ENCODE measurements at places on chromosomes 3 and 15.
A peak's percentile ranks its signal among the peaks of the same experiment; 100 is the strongest.

GRCh38 chr3:33791477-33792166, 6.8 kb upstream of the PDCD6IP start:
- DNase-seq: peak; percentile 96

DNA sequence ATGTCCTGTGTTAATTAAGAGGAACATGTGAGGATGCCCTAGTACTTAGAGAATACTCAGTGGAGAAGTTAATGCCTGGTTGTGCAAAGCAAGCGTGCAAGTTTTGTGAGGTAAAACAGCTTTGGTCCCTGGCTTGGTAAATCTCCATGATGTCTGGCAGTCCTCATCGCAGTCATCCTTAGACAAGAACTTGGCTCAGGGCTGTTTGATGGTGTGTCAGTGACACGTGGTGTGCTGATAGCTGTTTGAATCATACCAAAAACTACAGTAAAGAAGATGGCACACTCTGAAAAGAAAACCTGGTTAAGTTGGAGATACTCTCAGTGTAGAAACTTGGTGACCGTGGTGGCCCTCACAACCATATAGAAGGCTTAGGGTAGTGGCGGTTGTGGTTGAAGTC, 361.7 kb downstream of the FEZF2 start:
- DNase-seq: no peak

- DNase-seq: no peak
Observed at GRCh38 chr3:134883697-134884385, 88.8 kb downstream of the EPHB1 start.

DNA sequence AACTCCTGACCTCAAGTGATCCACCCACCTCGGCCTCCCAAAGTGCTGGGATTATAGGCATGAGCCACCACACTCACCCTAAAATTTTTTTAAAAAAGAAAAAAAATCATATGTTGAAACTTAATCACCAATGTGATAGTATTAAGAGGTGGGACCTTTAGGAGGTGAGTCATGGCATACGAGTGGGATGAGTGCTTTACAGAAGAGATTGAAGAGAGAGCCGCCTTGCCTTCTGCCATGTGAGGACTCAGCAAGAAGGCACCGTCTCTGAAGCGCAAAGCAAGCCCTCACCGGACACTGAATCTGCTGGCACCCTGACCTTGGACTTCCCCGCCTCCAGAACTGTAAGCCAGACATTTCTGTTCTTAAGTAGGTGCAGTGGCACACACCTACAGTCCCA, 5.5 kb downstream of the ARPIN start:
- DNase-seq: no peak

GRCh38 chr15:52540374-52541012, 11.8 kb upstream of the MYO5A start:
- no peak for DNase-seq

DNA sequence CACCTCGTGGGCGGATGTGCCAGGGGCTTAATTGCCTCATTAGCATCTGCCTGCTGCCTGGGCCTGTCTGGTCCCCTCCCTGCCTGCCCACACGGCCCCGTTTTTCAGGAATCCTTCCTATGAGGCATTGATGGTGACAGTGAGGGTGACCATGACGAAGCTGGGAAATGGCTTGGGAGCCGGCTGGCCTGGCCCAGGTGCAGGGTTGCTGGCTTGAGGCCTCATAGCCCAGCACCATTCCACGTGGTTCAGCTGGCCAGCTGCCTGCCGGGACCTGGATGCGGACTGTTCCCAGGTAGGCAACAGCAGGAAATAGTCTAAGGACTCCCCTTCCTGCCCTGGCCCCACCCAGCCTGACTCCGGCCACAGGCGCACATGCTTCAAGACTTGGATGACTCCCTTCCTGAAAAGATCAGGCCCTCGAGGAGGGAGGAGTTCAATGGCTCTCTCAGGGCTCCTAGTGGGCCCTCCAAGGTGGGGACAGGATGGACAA, 8.9 kb upstream of the DUSP7 start:
- DNase-seq: no peak

- DNase-seq: no peak
Observed at GRCh38 chr3:20230954-20231353, 44.9 kb upstream of the SGO1 start.

- no peak for DNase-seq
Observed at GRCh38 chr15:66894986-66895780, 170.2 kb upstream of the SMAD3 start.

DNA sequence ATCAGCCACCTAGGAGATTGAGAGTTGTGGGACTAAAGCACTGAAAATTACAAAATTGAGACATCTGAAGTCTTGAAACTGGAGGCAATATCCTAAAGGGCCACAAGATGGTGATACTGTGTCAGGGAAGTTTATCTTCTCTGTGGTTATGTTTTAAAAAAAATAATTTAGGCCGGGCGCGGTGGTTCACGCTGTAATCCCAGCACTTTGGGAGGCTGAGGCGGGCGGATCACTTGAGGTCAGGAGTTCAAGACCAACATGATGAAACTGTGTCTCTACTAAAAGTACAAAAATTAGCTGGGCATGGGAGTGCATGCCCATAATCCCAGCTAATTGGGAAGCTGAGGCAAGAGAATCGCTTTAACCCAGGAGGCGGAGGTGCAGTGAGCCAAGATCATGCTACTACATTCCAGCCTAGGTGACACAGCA, 17.9 kb upstream of the NIT2 start:
- peak; percentile 23 for DNase-seq

GRCh38 chr3:106247902-106248684, 379.3 kb upstream of the CBLB start:
- no peak for DNase-seq

DNA sequence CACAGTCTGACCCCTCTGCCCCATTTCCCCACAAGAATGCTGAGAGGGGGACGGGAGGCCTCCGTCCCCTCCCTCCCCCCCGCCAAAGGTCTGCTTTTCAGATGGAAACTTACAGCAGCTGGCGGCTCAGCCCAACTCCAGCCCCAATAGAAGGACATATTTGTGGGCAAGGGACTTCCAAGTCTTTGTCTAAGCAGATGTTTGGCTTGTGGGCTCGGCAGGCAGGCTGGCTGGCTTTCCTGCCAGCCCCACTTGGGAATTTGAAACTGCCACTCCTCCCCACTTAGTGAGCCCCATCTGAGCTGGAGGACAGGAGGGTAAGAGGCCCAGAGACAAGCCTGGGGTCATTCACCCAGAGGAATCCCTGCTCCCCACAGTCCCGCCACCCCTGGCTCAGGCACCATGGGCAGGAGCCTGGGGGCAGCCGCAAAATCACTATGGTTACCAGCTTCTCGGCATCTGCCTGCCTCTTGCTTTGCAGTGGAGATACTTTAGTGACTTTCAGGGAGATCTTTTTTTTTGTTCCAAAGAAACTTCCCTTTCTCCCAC, 53.6 kb downstream of the LMCD1 start:
- no peak for DNase-seq

DNA sequence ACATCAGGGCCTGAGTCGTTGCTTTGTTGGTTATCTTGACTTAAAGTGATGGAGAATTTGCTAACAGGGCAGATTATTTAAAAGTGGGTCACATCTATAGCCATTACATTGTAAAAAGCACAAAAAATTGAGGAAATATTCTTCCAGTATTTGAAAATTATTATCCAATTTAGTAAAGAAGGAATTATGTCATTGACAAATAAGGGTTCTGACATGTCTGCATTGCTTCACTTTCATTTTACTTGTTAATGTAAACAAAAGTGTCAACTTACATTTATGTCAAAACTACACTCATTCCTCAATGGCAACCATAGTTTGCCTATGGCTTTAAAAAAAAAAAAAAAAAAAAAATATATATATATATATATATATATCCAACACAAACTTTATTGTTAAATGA, 3.4 kb upstream of the PARP14 start:
- no peak for DNase-seq

DNA sequence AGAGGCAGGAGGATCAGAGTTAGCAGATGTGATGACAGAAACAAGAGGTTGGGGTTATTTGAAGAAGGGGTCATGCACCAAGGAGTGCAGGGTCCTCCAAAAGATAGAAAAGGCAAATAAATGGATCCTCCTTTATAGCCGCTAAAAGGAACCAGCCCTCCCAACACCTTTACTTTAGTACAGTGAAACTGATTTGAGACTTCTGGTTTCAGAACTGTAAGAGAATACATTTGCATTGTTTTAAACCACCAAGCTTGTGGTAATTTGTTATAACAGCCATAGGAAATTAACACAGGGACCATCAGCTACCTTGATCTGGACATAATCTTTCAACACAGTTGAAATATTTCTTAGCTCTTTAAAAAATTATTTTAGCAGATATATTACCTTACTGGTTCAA, 166.6 kb downstream of the TIGIT start:
- DNase-seq: no peak

DNA sequence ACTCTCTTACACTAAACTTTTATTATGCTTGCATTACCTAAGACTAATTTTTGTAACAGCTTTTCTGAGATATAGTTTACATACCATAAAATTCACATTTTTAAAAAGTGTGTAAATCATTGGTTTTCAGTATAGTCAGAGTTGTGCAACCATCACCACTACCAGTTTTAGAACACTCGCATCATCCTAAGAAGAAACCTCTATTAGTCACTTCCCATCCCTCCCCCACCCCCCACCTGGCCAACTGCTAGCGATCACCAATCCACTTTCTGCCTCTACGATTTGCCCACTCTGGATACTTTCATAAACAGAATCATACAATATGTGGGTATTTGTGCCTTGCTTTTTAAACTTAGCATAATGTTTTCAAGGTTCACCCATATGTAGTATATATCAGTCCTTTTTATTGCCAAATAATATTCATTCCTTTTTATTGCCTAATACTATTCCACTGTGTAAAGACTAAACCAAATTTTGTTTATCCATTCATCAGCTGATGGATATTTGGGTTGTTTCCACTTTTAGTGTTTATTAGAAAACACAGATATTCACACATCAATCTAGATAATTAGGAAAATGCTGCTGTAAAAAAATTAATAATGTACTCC, 23.0 kb downstream of the UBP1 start:
- no peak for DNase-seq

- no peak for DNase-seq
Observed at GRCh38 chr3:190024912-190025311, 95.8 kb downstream of the P3H2 start.

DNA sequence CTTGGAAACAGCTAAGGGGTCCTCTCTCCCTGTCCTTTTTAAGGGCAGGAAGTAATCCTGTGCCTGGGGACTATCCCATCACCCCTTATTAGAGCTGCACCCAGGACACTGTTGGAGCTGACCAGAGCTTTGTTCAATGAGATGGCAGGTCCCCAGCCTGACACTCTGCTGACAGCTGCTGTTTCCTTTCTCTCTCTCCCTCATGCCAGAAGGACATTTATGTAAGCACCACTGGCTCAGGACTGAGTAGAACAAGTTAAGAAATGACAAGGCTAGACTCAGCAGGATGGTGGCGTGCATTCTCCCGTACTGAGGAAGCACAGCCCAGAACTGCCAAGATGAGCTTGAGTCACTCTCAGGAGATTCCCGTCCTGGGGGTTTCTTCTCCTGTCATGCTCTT, 17.3 kb downstream of the GJD2 start:
- no peak for DNase-seq

GRCh38 chr15:82108489-82109078, 62.8 kb upstream of the MEX3B start:
- DNase-seq: no peak

DNA sequence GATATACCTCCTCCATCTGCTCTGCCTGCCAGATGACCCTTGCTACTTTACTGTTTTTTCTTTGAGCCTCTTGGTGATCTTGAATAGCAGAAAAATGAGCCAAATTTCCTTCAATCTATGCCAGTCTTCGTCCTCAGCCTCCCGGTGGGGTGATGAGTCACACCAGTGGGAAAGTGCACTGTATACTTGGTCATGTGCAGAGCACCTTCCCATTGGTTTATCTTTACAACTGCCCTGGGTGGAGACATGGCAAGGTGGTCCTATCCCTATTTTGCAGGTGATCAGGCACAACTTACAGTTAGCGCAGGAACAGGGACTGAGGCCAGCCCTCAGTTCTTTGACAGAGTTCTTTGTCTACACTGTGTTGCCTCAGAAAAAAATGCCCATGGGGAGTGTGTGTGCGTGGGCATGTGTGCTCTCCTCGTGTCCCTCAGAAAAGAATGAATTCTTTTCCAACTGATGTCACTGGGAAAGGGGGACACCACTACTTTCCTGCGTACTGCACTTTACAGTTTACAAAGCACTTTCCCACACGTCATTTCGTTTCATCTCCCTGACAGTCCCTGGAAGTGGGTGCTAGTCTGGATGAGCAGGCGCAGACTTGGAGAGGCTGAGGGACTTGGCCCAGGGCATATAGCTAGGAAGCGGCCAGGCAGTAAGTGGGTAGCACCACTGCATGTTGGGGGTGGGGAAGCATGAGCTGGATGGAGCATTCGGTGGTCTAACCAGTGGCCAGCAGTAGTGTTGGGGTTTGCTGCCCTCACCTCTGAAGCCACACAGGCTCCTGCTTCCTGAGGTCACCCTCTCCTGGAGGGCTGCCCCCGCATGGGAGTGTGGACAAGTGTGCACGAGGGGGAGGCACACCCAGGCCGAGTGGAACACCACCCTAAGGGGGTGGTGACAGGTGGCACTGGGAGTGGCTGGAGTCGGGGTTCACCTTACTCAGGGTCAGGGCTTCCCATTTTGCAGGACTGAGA, 24.1 kb downstream of the SMAD3 start:
- no peak for DNase-seq

DNA sequence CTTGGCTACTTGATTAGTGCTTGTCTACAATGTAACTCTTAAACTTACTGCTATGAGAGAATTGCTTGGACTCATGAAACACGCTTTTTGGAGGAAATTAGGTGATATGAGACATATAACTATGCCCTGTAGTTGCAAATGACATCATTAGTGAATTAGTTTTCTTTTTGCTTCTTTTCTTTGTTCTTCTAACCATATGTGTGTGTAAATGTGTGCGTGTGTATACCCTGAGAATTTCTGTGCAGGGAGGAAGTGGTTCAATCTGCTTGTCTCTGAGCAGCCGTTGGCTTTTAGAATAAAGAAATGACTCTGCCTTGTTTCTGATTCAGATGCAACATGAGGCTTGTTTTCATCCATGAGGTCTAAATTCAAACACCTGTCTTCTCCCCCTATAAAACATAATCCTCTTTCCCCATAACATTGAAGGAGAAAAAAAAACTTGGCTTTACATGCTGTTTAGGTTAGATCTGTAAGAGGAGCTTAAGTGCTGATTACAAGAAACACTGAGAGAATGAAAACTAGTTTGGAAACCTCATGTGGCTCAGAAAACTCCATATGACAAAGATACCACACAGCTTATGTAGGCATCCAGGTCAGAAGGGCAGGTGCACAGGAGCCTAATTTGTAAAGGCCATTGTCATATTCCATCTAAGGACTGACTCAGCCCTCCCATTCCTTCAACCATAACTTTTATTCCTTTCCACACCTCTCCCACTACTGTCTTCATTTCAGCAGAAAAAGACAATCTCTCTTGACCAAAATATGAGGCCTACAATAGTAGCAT, 30.5 kb upstream of the BLM start:
- no peak for DNase-seq

DNA sequence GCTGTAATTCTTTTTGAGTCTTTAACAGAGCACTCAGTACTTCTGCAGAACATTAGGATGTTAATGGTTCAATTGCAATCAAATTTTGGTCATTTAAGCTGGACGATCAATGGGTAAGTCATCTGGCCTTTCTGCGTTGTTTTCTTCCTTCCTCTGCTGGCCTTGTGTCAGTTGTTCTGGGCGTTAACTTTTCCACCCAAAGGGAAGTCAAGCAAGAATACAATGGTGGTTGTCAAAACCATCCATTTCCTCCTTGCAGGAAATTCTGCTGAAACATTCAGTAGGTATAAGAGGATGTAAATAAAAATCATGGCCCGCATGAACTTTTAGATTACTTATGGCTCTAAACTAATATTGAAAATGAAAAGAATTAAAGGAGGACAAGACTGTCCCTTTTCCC, 584.0 kb downstream of the GRM7 start:
- no peak for DNase-seq

- no peak for DNase-seq
Observed at GRCh38 chr3:43010638-43011037, 31.5 kb downstream of the GASK1A start.
